ENCODE measurements at places on chromosomes 6 and 20.

DNA sequence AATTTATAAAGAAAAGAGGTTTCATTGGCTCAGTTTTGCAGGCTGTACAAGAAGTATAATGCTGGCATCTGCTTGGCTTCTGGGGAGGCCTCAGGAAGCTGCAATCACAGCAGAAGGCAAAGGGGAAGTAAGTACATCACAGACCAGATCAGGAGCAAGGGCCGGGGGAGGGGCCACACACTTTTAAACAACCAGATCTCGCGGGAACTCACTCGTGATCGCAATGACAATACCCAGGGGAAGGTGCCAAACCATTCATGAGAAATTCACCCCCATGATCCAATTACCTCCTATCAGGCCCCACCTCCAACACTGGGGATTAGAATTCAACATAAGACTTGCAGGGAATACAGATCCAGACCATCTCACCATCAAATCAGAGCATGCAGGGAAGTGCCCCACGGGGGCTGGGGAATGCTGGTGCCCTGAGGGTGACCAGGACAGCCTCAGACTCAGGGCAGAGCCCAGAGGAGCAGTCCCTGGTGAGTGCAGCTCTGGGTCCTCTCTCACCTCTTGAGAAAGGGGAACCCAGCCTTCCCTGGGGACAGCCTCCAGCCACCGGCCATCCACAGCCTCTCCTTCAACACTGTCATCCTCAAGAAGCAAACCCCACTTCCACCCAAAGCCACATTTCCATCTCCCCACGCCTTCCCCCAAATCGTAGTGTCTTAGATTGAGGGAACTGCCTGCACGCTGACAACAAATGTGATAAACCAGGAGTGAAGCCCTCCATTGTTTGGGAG, 80.7 kb downstream of the ANKRD60 start:
- no peak for DNase-seq

DNA sequence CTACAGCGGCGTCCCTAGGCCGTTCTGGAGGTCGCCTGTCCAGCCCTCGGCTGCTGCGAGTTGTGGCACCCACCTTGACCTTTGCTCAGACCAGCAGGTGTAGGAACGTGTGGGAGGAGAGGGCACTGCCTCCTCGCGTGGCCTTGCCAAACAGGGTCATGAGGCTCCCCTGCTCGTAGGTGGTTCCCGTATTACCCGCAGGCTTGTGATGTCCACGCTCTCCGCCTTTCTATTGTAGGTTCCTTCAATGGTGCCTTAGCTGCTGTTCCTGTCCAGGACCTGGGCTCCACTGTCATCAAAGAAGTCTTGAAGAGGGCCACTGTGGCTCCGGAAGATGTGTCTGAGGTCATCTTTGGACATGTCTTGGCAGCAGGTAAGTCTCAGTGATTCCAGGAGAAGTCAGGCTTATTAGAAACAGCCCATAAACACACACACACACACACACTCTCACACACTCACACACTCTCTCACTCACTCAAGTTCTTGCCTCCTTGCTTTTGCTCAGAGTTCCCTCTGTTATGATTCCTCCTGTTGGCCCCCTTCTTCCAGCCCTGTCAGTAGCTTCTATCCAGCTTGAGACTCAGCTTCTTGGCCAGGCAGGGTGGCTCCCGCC, 942 bp downstream of the ACAT2 start:
- no peak for DNase-seq

GRCh38 chr6:106134087-106134770, 48.1 kb downstream of the PRDM1 start:
- no peak for DNase-seq

GRCh38 chr20:38108986-38109541, 56.0 kb downstream of the TGM2 start:
- DNase-seq: no peak

DNA sequence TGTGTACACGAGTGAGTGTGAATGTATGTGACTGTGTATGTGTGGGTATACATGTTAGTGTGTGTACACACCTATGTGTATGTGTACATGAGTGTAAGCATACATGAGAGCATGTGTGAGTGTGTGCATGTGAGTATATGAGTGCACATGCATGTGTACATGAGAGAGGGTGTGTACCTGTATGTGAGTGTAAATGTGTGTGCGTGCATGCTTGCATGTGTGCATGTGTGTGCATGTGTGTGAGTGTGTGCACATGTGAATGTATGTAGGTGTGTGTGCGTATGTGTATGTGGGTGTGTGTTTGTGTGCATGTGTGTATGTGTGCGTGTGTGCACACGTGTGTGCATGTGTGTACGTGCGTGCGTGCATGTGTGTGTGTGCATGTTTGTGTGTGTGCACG, 183.4 kb downstream of the BMP7 start:
- DNase-seq: no peak

DNA sequence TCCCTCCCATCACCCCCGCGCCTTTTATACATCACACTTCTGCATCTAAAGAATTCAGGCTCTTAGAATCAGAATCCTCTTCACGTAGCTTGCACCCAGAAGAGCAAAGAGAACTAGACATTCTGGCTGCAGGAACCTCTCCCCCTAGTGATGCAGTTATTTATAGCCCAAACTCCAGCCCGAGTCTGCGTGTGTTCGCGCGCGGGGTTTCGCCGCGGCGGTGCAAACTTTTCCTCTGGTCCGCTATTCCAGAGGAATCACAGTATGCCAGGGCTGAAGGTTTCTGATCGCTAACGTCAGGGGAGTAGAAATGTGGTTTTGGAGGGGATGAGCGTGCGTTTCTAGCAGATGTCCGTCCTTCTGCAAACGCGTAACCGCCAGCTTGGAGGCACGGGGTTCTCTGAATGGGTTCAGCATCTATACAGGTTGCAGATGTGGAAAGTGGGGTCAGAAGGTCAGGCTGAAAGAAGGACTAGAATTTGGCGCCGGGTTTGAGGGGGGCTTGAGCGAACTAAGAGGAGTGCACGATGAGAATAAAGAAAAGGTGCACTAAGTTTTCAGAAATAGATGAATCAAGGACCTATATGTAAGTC, 1.8 kb downstream of the EPHA7 start:
- no peak for DNase-seq

DNA sequence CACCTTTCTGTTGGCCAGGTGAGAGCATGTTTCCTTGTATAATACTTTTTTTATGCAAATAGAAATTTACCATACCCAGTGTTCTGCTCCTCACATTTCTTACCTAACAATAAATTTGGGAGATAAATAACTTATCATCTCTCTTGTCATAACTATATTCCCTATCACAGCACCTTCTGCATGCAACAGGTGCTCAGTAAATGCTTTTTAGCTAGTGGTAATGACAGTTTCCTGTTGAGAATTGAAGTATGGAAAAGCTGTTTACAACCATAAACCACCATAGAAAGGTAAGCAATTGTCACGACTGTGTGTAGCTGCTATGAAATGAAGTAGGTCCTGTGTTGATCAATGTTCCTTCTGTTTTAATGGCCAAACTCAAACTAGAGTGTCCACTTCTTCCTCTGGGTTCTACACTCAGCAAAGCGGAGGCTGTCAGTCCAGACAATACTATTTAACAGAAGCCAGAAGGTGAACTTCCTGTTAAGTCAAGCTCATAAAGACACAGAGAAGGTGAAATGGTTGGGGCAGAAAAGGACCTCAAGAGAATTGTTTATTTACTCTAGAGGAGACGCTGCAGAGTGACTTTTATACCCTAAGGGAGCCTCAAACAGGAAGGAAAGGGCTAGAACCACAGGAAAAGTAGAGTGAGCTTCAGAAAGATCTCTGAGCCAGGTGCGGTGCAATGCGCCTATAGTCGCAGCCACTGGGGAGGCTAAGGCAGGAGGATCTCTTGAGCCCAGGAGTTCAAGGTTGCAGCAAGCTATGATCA, 84.0 kb upstream of the SLC22A16 start:
- no peak for DNase-seq

DNA sequence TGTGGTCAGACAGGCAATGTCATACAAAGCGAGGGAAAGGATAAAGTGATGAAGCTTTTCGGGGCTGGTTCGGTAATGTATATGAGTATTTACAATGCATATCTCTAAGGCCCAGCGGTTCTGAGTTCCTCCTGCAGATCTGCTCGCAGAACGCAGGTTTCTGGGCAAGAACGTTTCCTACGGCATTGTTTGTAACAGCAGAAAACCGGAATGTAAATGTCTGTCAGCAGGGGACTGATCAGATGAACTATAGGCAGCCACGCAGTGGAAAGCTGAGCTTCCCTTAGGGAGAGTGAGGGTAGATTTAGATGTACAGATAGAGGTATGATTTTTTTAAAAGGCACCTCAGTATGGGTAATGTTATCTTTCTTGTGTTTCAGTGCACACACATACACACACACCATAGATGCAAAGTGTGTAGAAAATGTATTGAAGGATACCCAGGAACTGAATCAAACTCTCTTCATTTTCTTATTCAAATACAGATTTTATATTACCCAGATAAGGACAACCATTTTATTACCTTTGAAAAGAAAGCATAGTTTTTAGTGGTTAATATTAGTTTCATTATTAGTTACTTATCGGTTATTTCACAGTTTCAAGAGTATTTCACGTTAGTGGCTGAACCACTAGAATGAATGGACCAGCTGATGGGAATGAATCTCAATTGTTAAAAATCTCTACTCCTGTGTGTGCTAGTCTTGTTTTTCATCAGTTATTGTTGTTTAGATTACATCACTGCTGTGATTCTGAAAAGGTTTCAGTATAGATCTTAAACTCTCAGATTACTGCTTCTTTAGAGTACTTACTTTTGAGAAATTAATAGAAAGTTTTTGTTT, 56.2 kb downstream of the SNX9 start:
- no peak for DNase-seq

GRCh38 chr20:58224097-58224496, 4.4 kb downstream of the ANKRD60 start:
- DNase-seq: no peak

DNA sequence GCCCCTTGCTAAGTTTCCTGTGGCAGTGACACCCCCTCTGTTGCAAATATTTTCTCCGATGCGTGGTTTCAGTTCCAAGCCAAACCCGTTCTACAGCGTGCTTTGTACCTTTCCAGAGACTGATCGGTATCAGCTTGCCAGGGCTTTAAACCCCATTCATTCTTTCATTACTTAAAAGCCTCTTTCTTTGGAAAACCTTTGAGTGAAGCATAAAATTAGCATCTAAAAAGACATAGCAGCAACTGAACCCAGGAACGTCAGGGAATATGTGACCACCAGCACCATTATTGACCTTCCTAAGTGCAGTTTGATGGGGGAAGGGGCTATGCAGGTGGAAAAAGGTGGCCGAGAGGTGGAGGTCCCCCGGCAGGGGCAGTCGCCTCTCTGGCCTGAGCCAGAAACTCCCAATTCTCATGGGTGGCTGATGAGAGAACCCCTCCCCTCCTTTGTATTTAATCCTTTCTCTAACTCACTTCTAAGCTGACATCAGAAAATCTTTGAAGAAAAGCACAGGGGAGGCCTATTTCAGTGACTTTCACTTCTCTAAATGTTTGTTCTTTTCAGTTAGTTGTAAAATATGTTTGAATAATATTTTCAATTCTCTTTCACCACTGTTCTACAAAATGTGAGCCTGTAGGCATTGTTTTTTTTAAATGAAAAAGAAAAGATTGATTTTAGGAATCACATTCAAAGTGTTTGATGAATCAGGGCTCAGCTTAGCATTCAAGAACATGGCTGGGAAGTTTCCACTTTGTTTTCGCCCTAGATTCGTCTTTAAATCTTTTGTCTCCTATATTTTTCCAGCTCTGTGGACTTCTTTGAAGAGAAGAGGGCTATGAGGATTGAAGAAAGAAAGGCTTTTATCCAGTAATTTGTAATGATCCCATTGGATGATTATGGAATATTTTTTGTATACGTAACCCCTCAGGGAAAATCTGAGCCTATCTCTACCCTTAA, 89.2 kb downstream of the RSPH3 start:
- DNase-seq: no peak

DNA sequence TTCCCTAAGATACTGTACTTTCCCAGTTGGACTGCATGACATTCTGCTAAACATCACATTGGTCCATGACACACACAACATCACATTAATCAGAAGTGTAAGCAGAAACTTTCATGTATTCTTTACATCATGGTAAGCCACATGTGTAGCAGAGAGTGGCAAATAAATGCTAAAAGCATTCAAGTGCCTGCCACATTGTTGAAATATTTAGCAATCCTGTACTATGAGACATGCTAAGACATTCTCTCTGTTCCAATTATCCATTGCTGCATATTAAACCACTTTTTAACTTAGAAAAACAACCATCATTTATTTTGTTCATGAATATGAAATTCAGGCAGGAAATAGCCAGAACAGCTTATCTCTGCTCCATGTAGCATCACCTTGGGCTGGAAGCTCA, 207.7 kb upstream of the GJE1 start:
- DNase-seq: no peak

- no peak for DNase-seq
Measured at GRCh38 chr6:116393430-116393829, 22.7 kb downstream of the DSE start.

GRCh38 chr20:17969884-17970409, 1.1 kb downstream of the MGME1 start:
- no peak for DNase-seq

- no peak for DNase-seq
Measured at GRCh38 chr20:61461461-61461860, 209.4 kb downstream of the CDH4 start.

DNA sequence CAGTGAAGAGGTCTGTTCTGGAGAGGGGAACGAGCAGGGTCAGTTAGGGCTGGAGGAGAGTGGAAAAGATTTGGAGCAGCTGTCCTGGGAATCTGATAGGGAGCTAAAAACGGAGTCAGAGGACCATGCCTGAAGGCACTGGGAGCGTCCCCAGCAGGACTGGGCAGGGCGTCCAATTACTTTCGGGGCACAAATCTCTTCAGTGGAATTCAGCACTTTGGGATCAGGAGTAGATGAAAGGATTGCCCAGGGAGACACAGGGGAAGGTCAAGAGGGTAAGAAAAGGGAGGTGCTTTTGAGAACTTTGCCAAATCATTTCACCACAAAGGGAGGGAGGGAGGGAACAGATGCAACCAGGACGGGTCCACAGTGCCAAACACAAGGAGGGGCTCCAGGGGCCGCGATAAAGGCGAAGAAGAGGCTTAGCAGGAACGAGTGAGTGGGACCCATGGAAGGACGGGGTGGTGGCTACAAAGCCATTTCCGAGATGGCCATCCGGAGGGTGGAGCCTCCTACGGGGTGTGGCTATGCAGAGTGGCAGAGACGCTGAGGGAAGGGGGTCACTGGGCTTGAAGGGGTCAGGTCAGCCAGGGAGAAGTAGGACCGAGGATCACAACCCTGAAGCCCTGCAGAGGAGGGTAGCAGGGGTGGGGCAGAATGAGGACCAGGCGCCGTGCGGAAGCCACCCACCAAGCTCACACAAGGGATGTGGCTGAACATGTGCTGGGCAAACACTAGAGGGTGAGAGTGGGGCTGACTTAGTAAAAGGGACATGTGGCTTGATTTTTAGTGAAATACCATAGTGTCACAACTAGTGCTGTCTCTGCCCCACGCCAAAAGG, 180.0 kb upstream of the RREB1 start:
- DNase-seq: no peak

DNA sequence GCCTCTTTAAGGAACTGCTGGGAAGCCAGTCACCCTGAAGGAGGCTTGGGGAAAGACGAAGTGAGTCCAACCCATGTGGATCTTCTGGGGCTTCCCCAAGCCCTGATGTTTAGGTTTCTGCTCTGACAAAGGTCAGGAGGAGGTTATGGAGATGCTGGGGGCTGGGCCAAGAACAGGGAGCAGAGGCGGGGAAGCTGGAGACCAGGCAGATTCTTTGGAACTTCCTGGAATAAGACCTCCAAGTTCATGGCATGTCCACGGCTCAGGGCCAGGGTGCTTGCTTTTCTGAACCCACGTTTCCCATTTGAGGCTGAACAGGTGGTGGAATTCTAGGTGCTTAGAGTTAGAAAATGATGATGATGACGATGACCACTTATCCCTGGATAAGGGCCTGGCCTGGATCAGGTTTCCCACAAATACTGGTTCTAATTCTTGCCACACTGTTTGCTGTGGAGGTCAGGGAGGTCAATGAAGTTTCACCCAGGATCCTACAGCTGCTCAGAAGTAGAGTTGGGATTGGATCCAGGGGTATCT, 30.0 kb upstream of the TGM2 start:
- DNase-seq: no peak
